Activated B cell treated with CpG ODN at 0.5 μM for 24 hours (primary cell): ENCODE measurements at places on chromosomes 6 and 20.

DNA sequence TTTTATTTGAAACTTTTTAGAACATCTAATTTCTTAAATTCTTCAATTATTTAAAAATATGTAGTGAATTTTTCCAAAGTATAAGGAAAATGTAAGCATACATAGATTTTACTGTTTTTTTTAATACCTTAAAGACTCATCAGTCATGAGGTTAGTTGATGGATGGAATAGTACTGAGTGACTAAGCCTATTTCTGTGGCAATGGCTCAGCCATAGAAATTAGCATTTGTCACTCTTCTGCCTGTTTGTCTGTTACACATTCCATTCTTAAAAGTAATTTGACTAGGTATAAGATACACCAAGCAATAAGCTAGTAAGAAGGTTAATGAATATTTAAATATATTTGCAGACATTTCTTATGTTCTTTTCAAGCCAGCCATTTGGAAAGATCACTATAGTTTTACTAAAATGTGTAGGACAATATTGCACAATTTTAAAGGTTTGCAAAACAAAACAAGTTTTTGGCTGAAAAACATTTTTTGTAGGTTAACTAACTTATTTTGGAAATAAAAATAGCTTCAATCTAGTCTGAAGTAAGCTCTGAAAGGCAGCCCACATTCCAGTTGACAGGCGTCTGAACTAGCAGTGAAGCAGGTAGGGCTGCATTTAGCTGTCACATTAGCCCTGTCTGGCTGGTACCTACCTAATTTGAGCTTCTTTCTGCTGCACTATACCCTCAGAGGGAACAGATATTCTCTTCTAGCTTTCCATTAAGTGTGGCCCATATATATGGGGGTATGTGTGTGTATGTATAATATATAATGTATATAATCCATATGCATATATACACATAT, 385.7 kb downstream of the GRIK2 start:
- no peak for DNase-seq

DNA sequence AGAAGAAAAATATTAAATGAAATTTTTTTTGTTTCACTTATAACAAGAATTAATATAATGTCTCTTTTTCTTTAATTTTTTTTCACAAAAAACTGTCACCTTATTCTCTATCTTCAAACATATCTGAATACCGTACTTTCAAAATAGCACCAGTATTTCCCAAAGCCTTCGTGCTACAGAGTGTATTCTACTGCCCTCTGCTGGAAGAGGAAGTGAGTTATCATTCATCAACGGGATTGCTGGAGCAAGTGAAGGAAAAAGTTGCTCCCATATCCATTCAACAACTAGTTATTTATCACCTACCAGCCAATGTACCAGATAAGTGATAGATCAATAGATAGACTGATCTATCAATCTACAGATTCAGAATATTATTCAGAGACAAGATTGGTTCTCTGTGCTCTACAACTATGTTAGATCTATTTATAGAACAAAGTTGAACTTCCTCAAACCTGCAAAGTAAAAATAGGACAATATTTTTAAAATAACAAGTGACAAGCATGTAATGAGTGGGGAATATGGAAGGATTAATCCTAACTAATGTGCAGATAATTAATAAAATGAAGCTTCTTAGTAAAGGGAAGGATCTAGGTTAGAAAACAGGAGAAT, 26.7 kb upstream of the TFAP2B start:
- DNase-seq: no peak

- DNase-seq: no peak
Observed at GRCh38 chr6:15535495-15536197, 127.2 kb downstream of the DTNBP1 start.

DNA sequence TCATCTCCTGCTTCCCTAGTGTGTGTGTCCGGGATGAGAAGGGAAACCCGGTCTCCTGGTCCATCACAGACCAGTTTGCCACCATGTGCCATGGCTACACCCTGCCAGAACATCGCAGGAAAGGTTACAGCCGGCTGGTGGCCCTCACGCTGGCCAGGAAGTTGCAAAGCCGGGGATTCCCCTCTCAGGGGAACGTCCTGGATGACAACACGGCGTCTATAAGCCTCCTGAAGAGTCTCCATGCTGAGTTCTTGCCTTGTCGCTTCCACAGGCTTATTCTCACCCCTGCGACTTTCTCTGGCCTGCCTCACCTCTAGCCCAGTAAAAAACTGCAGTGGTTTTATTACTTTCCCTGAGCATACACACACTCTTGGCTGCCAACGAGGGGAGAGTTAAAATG, 23.9 kb upstream of the C6orf141 start:
- no peak for DNase-seq

DNA sequence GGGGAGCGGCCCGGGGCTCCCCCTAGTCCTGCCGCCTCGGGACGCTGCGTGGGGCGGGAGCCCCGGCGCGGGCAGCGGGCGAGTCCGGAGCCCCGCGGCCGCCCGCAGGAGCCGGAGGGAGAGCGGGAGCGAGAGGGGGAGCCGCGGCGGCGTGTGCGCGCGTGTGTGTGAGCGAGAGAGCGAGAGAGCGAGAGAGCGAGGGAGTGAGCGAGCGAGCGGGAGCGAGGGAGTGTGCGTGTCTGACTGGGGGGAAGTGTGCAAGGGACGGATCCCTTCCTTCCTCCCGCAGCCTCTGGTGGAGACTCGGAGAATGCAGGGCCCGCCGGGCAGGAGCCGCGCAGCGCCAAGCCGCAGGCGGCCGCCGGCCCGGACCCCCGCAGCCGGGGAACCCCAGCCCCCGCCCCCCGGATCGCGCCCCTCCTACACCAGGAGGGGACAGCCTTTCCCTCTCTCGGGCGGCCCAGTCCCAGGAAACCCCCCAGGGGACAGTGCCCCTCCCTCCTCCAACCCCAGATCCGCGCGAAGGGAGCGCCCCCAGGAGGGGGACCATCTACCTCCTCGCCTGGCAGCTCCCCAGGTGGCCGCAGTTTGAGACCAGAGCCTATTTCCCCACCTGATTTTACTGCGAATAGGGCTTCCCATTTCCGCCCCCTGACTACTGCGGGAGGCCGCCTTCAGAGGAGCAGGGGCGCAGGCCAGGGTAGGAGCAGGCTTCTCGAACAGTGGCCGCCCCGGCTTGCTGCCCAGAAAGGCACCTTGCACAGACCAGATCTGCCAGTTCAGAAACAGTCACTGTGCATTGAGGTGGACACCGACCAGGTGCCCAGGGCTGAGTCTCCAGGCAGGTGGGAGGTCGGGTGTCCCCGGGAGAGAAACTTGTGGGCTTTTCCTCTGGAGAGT, at the start of gene CDH22:
Gene CDH22 (minus strand): TSS at position 241 of the 900 bp plus-strand sequence. CDS start 57,204 bp downstream, outside the sequence.
- DNase-seq: no peak

DNA sequence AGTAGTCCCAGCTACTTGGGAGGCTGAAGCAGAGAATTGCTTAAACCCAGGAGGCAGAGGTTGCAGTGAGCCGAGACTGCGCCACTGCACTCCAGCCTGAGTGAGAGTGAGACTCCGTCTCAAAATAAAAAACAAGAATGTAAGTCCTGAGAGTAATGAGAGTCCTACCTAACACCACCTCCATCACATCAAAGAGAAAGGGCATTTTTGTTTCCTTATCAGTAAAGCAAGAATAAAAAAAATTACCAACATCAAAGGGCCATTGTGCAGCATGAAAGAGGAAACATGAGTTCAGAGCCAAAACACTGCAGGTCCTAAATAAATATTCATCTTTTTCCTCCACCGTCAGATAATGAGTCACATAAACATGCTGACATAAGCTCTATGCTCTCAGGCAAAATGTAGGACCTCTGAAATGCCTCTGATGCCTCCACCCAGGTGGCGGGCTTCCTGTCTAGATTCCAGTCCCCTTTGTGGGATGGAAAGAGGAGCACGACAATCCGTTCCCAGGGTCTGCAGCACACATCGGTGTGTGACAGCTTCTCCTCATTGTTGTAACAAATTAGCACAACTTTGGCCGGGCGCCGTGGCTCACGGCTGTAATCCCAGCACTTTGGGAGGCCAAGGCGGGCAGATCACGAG, 7.2 kb downstream of the ATP9A start:
- no peak for DNase-seq
